ENCODE measurements at places on chromosomes 6 and 20. TPM values are rescaled to one million over a fixed set of nuclear protein-coding genes. Genes with fewer than 3 reads are reported as not detected.

TMEM170B gene
- 1.1 TPM for total RNA-seq

DEFB116 gene
- total RNA-seq: not detected

TGM6 gene
- not detected for total RNA-seq

HCRTR2 gene
- not detected for total RNA-seq

PACSIN1 gene
- total RNA-seq: not detected

HLA-A gene
- total RNA-seq: 595 TPM
